ENCODE measurements at places on chromosomes 6 and 20.
A peak's percentile ranks its signal among the peaks of the same experiment; 100 is the strongest.

DNA sequence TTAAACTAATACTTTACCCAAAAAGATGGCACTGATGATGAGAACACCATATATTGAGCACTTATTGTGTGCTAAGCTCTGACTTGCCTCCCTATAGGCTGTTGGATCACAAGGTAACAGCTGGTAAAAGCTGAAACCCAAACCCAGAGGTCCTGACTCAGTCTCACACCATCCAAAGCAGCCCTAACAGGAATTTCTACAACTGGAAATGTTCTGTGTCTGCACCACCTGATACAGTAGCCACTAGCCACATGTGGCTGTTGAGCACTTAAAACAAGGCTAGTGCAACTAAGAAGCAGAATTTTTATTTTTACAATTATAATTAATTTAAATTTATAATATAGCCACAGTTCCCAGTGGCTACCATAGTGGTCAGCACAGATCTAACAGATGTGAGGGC is 15.6 kb upstream of the MATN4 start:
- no peak for DNase-seq

- no peak for DNase-seq
Observed at GRCh38 chr6:74585753-74586152, 620.1 kb downstream of the COL12A1 start.

DNA sequence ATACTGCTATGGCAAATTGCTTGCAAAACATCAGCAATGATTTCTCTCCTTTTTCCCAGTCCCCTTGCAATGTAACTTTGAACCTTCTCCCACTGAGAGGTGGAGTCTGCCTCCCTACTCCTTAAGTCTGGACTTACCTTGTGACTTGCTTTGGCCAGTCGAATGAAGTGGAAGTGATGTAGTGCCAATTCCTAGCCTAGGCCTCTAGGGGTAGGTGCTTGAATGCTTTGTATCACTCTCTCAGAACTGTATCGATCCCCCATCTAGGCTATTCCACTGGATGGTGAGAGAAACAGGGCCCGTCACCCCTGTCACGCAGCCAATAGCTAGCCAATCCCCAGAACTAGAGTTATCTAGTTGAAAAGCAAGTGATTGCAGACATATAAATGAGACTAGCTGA is 238.6 kb downstream of the BTBD3 start:
- DNase-seq = no peak

GRCh38 chr6:154503658-154504057 is 6.8 kb downstream of the CNKSR3 start:
- no peak for DNase-seq

GRCh38 chr6:106510090-106510970 is 119.0 kb downstream of the RTN4IP1 start:
- DNase-seq = no peak

- no peak for DNase-seq
Observed at GRCh38 chr20:257419-257818, at the start of gene DEFB132. DEFB132 (plus strand) TSS chr20:257724; CDS start chr20:257779, 55 bp downstream.

DNA sequence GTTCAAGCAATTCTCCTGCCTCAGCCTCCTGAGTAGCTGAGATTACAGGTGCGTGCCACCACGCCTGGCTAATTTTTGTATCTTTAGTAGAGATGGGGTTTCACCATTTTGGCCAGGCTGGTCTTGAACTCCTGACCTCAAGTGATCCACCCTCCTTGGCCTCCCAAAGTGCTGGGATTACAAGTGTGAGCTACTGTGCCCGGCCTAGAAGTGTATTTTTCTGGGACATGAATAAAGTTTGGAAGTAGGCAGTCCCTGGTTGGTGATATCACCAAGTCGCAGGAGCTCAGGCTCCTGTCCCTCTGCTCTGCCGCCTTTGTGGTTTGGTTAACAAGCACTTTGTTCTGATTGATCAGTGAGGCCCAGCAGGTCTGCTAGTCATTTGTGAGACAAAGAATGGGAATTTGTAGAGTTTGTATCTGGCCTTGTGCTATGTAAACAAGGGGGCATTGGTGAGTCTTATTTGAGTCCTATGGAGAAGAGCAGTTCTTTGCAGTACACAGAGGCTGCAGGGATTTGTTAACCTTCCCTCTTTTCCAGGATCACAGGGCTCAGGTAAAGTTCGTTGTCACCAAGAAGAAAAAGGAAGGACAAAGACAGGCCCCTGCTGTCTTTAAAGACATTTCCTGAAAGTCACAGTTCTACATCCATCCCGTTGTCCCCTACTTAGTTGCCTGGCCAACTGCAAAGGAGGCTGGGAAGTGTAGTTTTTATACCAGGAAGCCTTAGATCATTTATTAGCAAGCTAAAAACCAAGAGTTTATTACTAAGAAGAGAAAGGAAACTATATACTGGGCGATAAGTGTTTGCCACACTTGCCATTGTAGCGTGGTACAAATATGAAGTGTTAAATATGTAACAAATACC is 13.1 kb downstream of the MTHFD1L start:
- no peak for DNase-seq

DNA sequence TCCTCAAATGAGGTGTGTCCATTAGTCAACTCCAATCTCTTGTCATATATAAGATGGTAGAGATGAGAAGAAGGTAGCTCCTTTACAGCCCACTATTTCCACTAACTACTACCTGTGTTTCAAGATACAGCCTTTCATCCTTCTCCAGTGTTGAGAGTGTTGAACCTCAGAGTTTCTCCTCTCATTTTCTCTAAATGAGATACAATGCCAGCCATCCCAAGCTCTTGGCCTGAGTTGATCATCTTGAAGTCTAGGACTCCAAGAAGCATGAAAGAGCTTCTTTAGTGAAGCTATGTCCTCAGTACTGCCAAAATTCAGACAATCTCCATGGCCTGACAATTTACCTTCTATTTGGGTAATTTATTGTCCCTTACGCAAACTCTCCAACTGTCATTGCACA is 548 bp upstream of the HLA-DRA start:
- no peak for DNase-seq

- DNase-seq = peak; percentile 24
Observed at GRCh38 chr20:3710703-3711483, 1.5 kb downstream of the SIGLEC1 start.

DNA sequence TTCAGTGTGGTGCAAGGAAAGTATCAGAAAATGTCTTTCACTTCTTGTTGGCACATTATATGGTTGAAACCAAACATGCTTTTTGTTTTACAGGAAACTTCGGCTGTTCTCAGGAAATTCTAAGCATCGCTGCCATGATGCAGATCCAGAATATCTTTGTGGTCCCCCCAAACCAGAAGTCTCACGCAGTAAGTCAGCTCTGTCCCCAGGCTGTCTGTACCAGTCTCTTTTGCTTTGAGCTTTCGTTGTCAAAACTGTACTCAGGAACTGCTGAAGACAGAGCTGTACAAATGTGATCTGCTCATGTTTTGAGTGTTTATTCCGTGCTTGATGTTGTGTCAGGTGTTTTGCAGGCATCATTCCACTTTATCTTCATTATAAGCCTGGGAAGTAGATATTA is 59.6 kb downstream of the DHX35 start:
- no peak for DNase-seq

DNA sequence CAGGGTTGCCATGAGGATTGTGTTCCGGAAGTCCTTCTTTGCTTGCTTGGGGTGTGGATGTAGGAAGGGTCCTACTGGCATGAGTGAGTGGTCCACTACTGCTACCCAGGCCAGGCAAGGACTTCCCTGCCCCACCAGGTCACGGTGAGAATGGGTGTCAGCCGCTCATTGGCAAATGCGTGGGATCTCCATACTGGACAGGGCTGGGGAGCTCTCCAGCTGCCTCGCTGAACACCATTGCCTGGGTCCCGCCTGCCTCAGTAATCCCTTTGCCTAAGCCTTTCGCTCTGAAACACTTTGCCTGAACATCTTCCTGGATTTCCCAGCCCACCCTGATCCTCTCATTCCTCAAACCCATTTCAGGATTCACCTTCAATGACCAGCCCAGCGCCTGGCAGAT is 59.5 kb downstream of the CTCFL start:
- no peak for DNase-seq

GRCh38 chr20:12355185-12355584 is 437.5 kb downstream of the BTBD3 start:
- DNase-seq = no peak

DNA sequence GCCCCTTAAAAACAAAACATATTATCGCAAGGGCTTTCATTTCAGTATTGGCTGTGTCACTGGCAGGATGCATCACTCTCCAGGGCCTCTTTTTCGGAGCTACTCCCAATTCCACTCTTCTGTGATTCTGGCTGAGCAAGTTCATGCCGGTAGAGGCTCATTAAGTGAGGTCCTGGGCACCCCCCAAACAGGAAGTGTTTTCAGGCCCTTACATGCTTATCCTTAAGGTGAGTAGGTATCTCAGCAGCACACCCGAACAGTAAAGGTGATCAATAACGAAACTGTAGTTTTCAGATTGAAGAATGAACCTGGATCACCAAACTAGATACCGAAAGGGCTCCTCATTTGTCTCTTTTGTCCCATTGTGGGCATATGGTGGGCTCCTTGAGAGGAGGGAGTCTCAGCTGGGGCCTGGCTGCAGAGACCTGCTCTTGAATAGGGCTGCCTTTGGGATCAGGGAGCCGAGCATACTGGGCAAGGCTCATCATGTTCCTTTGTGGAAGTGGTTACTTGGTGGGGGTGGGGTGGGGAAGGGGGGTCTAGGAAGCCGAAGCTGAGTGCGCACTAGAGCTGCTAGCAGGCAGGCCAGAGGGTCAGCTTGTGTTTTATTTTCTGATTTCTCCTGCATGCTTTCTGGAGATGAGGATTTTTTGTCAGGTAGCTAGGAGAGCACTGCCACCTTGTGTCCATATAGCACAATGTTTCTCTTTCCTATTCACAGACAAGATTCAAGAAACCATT is 65.2 kb downstream of the CDS2 start:
- peak; percentile 92 for DNase-seq

GRCh38 chr6:13579911-13580310 is 5.5 kb downstream of the SIRT5 start:
- no peak for DNase-seq

DNA sequence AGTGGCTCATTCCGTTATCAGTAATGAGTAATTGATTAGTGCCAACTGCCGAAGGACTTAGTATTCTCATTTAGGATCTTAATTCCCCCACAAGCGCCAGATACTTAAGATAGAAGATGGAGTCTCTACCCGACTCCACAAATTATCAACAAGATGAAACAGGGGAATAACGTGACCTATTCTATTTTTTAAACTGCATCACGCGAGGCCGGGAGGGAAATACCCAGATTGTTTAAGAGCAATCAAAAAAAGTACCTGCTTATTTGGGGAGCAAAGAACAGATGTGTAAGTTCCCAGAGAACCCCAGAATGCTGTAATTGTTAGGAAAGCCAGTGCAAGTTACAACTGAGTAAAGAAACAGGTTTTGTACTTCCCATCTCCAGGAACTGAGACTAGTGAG is 1.1 kb upstream of the MAP3K5 start:
- DNase-seq = no peak

DNA sequence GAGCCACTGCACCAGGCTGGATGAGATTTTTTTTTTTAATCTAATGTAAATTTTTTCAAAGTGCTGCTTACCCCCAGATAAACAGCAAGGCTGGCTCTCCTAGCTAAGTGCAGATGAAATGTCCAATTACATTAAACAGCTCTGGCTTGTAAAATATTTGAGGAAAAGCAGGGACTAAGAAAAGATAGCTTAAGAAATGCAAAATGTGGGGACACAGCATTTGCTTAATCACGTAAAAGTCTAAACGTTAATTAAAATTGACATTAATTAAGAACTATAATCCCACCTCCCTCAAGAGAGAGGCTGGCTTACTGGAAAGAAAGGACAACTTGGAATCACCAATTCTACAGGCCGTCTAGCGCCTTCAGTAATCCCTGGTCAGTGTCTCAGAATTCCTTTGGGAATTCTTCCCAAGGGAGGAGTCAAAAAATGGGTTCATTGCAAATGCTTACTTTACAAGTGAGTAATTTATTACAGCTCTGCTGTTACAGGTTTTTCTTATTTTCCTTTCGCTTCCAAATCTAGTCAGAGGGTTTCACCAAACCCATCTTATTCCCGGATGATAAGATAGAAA is 13.6 kb upstream of the MARCKS start:
- DNase-seq = no peak

DNA sequence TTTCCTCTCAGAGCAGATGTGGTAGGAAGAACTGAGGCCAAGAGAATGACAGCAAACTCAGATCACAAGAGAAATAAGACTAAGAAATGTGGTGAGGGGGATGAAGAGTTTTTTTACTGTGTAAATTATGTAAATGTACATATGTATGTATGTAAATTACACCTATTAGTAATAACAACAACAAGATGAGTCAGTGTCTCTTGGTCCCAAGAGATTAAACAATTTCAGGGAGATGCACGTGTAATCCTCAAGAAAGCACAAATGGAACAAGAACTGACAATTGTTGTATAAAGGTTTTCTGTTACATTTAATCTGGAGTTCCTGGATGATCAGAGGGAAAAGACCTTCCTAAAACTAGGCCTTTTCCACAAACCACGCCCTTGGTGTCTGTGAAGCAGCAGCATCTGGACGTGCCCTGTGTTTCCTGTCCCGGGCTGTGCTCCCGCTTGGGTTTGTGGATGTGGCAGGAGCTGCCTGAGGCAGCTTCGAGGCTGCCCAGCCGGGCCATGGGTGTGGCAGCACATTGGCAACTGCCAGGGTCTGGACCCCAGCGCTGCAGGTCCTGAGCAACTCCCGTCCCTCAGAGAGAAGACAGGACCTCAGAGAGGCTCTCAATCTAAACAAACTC is 994 bp downstream of the CLDN20 start:
- no peak for DNase-seq

- no peak for DNase-seq
Observed at GRCh38 chr6:136510782-136511181, 39.4 kb downstream of the MAP7 start.

DNA sequence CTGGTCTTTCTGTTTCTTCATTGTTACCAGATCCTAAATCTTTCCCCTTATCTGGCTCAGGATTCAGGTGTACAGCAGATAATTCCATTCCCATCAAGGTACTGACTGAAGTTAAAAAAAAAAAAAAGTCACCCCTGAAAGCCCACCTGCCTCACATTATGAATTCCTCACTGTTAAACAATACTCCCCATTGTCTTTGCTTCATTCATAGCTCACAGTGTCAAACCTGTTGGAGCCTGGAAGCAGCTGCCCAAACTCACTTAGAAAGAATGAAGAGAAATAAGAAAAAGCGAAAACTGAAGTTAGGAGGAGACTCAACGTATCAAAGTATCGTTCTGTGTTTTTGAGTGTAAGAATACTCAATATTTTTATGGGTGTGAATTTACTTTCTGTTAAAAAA is 1.8 kb upstream of the DCBLD1 start:
- DNase-seq = no peak

GRCh38 chr6:36804563-36804962 is 34.7 kb downstream of the CPNE5 start:
- no peak for DNase-seq

GRCh38 chr6:155439376-155439775 is 16.3 kb downstream of the NOX3 start:
- no peak for DNase-seq
